AG04450 (cell line): ENCODE measurements at places on chromosomes 2 and 18.

GRCh38 chr2:70616168-70616694, 62.6 kb upstream of the TGFA start:
- no peak for DNase-seq

- no peak for DNase-seq
Observed at GRCh38 chr2:58688813-58689212, 447.7 kb upstream of the FANCL start.

GRCh38 chr2:201813996-201814760, 7.8 kb downstream of the CDK15 start:
- DNase-seq = no peak

GRCh38 chr18:48832938-48833700, 117.6 kb downstream of the SMAD7 start:
- DNase-seq = no peak

GRCh38 chr2:118417406-118418120, 329.3 kb downstream of the INSIG2 start:
- no peak for DNase-seq

DNA sequence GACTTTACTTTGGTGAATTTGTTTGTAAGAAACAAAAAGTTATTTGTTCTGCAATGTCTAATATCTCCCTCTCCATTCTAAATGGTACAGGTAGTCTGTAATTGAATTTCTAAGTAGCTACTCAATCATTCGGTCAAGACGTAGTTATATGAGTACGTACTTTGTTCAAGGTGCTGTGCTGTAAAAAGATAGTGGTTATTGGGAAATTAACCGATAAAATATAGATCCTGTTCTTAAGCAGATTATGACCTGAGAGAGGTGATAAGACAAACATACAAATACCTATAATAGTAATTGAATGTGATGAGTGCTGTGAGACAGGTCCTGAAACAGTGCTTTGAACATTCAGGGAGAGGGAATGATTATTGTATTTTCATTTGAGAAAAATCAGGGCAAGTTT, 7.1 kb downstream of the NCOA1 start:
- no peak for DNase-seq

- no peak for DNase-seq
Observed at GRCh38 chr2:163646687-163647086, 89.1 kb downstream of the FIGN start.

GRCh38 chr2:237977380-237977779, 10.6 kb downstream of the UBE2F start:
- DNase-seq = no peak

DNA sequence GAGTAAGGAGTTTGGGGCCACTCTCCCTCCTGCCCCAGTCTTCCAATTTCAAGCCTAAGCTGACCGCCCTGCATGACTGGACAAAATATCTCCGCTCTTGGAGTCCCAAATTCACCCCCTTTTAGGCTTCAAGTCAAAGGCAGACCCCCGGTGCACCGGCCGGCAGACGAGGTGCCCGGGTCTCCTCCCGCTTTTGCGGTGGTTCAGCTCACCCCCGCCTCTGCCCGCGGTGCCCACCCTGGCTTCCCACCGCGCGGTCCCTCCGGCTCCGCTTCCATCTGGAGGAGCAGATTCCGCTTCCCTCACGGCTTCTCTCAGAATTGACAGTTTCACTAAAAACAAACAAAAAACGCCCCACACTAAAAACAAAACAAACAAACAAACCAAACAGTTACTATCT, 56.5 kb downstream of the SERPINB8 start:
- DNase-seq = no peak

GRCh38 chr18:73715210-73715670, 432.4 kb downstream of the FBXO15 start:
- DNase-seq = no peak

GRCh38 chr2:74006459-74006858, 21.7 kb downstream of the TET3 start:
- DNase-seq = no peak

- DNase-seq = no peak
Observed at GRCh38 chr2:44566059-44566458, 204.3 kb downstream of the CAMKMT start.

DNA sequence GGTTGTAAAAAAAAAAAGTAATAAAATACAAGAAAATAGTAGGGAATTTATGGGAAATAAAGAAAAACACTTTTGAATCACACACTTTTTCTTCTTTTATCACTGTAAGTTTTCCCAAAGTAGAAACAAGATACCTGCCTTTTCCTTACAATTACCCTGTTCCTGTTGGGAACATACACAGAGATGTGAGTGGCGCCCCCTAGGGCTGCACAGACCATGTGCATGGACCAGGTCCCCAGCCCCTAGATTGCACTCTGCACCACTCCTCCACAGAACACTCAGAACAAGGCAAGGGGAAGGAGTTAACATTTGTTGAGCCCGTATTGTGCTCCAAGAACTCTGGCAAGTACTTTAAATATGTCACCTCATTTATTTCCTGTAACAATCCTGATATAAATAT, 118.7 kb upstream of the NRP2 start:
- no peak for DNase-seq

- DNase-seq = no peak
Observed at GRCh38 chr2:108825254-108825653, 38.7 kb downstream of the CCDC138 start.

- no peak for DNase-seq
Observed at GRCh38 chr2:113806217-113806913, 49.9 kb upstream of the SLC35F5 start.

- no peak for DNase-seq
Observed at GRCh38 chr18:14100503-14101286, 31.5 kb downstream of the ZNF519 start.

- DNase-seq = peak; percentile 91
Observed at GRCh38 chr2:205660521-205661124, 21.7 kb upstream of the NRP2 start.

DNA sequence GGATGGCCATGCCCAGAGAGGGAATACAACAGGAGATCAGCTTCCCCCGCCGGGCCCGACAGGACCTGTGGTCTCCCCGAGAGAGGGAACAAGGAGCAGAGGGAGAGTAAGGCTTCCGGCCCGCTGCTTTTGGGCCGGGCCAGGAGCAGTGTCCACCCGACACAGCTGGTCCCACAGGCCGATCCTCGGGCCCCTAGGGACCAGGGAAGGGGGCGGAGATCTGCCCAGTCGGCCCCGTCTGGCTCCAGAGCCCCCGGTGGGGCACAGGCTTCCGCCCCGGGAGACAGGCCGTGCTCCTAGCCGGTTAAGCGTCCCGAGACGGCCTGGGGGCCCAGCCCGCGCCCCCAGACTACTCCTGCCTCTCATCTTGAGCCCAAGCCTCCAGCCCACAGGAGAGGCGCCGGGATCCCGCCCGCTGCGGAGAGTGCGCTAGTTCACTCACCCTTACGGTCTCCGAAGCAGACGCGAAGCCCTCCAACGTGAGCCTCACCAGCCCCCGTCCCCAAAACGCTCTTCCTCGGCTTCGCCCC, at the start of gene MCFD2:
TSS of gene MCFD2 (minus strand) at position 526 of the 530 bp plus-strand sequence. CDS start 6,635 bp downstream, outside the sequence.
- no peak for DNase-seq

- no peak for DNase-seq
Observed at GRCh38 chr2:128214866-128215460, 103.7 kb downstream of the HS6ST1 start.

GRCh38 chr18:41646915-41647620, 308.0 kb upstream of the PIK3C3 start:
- no peak for DNase-seq

DNA sequence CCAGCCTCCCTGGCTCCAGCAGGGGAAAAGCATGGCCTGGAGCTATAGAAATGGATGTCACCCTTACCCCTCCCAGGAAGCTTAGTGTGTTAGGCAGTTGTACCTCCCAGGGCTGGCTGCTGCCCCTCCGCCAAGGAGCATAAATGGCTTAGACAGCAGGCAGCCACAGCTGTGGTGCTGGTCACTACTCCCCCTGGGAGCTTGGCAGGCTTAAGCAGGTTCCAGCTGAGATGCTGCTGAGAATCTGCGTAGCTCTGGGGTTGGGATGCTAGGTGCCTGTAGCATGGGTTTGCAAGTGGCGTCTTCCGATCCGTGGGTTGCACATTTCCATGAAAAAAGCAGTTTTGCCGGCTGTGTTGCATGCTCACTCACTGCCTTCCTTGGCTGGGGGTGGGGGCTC, 369.7 kb downstream of the CTNNA2 start:
- no peak for DNase-seq

- no peak for DNase-seq
Observed at GRCh38 chr18:63476668-63477067, at the start of gene SERPINB5. Gene SERPINB5, plus strand, starts transcription at chr18:63476958. Its CDS starts 7,471 bp downstream, at chr18:63484429.

- DNase-seq = no peak
Observed at GRCh38 chr2:1752751-1753150, 8.4 kb upstream of the PXDN start.

- no peak for DNase-seq
Observed at GRCh38 chr2:156421851-156422250, 14.3 kb upstream of the GPD2 start.

DNA sequence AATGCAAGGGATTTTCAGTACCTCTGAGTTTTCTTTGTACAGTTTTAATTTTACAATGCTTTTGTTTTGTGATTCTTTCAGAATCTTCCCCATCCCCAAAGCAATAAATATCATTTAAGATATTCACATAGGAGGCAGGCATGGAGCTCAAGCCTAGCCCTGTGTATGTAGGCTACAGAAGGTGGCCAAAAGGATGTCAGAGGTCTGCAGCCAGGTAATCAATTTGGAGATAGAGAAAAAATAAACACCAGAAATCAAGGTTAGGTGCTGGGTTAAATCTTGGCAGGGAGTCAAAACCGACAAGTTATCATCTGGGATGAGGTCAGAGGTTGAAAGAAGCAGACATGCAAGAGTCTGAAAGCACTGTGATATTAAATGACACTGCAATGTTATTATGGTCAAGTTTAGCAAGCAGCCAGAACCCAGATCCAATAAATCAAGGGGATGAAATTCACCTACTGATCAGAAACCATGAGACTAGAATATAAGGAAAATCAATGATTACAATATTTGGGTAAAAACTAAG, 45.1 kb upstream of the LRP1B start:
- DNase-seq = no peak
